ENCODE measurements at places on chromosomes 16 and 17.

DNA sequence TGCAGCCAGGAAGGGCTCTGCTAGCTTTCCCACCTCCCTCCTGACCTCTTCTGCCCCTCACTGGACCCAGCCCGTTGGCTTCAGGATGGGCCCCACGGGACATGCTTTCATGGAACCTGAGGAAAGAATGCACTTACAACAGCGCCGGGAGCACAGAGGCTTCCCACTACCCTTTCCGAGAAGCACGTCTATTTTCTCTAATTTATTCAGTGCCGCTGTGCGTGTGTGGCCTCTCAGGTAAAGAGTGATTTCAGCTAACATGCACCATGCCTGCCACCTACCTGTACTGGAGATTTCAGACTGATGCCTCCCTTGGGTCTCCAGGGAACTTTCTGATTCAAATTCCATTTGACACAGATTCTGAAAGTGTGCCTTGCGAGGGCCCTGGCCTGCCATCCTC, 140.1 kb downstream of the CYLD start:
- no peak for DNase-seq

GRCh38 chr17:48992444-48992843, 4.7 kb upstream of the IGF2BP1 start:
- no peak for DNase-seq

DNA sequence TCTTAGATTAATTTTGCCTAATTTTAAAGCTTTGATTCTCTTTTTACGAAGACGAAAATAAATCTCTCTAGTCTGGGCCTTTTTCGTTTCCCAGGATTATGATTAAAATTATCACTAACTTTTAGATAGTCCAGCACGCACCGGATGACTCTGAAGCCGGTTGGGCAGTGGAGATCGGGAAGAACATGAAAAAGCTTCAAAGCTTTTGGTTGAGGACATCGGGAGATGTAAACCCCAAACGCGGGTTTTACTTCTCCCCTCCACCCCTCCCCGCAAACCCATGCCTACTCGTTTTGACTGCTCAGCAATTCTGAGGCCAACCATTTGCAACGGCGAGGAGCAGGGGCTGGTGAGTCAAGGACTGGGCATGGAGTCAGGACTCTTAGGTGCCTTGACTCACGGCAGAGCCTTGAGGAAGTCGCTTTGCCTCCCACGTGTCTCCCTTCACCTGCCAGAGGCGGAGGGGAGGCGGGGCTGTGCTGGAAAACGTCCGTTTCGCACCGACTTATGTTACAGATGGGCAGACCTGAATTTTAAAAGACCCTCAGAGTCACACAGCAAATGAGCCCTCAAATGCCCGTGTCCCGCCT, 989 bp upstream of the DUSP14 start:
- DNase-seq = peak; percentile 79

- peak; percentile 60 for DNase-seq
These were observed 19.2 kb upstream of the ABAT start for GRCh38 chr16:8655184-8655717.

- no peak for DNase-seq
These were observed 37.6 kb upstream of the ZC3H18 start for GRCh38 chr16:88532434-88533241.

GRCh38 chr16:87424266-87424665, 32.1 kb downstream of the MAP1LC3B start:
- no peak for DNase-seq

DNA sequence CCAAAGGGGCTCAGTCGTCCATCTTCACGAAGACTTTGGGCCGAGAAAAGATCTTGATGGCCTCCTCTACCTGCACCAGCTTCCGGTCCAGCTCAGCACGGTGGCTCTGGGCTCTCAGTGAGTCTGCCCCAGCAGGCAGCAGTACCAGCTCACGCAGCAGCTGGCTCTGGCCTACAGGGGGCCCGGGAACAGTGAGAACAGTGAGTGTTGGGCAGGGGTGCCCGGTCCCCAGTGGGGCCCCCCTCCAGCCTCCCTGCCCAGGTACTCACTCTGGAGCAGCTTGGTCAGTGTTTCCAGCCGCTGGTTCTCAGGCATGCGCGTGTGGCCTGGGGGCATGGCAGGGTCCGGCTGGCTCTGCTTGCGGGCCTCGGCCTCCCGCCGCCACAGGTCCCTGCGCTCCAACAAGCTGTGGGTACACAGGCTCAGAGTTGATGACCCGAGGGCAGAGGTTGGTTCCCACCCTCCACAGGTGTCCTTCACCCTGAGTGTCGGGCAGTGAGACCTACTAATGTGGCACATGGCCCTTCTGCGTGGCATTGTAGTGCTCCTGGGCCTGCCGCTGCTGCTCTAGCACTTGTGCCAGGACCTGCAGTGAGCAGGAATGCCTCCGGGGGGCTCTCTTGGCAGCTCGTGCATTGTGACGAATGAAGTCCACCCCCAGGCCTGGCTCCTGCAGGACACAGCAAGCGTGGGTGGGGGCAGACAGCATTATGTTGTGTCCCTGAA, 2.6 kb downstream of the PARD6A start:
- peak; percentile 72 for DNase-seq

Measured in activated CD4-positive, alpha-beta T cell treated with anti-CD3 and anti-CD28 coated beads for 48 hours (primary cell).